ENCODE measurements at places on chromosomes 5 and 9. TPM values are rescaled to one million over a fixed set of nuclear protein-coding genes. Genes with fewer than 3 reads are reported as not detected.

The TLE1 gene
- 45.9 TPM for total RNA-seq

The RNF44 gene
- total RNA-seq: 30.2 TPM

The OBP2B gene
- total RNA-seq: 5.3 TPM

The GPR151 gene
- total RNA-seq: not detected

The ADGRV1 gene
- total RNA-seq: 1.1 TPM

The IRGM gene
- total RNA-seq: not detected

The WDR31 gene
- 5.3 TPM for total RNA-seq

The SVEP1 gene
- total RNA-seq: 14.2 TPM

Measured in ovary (tissue), 10 donors.